Transverse colon (tissue), 4 donors: ENCODE measurements at places on chromosomes 16 and 17. TPM values are rescaled to one million over a fixed set of nuclear protein-coding genes. Genes with fewer than 3 reads are reported as not detected.
A peak's percentile ranks its signal among the peaks of the same experiment; 100 is the strongest.

DNA sequence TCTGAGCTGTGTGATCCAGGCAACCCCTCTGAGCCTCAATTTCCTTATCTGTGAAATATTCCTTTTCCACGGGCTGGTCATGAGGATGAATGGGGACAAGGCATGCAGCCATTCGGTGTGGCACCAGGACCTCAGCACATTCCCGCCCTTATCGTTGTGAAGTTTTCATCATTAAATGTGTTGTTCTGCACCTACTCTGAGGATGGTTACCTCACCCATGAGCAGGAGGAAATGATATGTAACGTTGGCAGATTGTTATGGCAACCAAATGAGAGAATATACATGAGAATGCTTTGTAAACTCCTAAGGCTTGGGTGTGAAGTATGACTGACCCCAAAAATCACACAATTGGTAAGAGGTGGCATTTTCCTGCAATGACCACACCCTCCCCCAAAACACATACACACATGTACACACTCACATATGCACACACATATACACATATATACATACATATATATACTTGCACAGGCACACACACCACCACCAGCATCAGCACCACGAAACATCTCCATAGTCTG, 39.5 kb downstream of the SMARCE1 start:
- DNase-seq: no peak

GRCh38 chr16:28208824-28209223, 2.9 kb downstream of the XPO6 start:
- DNase-seq: no peak

- no peak for DNase-seq
These were observed 524.2 kb upstream of the EEF2KMT start for GRCh38 chr16:5621826-5622225.

GRCh38 chr17:28485049-28485448, 11.6 kb downstream of the SLC13A2 start:
- no peak for DNase-seq

DNA sequence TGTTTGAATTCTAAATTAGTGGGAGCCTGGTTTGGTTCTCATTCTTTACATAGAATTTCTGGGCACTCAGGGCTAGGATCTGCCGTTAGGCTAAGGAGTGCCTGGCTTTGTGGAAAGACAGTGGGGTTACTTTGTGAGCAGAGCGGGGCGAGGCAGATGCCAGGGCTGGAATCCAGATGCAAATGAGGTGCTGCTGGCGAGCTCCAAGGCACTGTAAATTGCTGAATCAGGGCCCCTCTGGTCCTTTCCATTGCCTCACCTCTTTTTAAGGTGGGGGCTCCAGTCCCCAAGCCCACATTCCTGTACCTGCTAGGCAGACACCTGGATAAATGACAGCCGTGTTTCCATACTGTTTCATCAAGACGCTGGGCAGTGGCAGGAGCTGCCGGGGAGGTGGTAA, 33.8 kb downstream of the PIPOX start:
- no peak for DNase-seq

DNA sequence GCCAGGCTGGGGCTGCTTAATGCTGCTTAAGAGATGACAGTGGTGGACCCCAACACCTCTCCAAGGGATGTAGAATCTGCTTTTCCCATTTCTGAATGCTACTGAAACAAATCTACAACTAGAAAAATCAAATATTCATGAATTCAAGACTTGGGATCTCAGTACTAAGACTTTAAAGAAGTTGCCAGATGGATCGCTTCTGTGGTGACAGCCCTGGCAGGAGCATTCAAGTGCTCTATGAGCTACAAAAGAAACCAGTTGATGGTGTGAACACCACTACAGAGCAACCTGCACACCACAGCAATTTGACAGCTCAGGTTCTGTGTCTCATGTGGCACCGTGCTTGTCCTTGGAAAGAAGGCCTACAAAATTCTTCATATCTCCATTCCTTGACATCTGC, 42.6 kb downstream of the SIAH1 start:
- DNase-seq: no peak

DNA sequence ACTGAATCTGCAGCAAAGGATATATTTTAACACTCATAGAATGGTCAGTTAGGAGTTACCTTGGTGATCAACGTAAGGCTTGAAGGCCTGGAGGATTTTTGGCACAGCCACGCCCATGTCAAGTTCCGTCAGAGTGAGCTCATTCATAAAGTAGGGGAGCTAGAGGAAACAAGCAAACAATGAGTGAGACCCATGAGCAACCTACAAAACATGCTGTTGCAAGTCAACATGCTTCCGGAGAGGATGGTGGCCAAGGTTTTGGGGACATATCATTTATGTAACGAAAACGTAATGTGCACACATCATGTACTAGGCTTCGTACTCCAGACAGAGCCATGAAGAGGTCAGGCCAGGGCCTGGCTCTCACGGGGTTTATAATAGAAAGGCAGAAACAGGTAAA, 41.1 kb upstream of the ERN1 start:
- no peak for DNase-seq

DNA sequence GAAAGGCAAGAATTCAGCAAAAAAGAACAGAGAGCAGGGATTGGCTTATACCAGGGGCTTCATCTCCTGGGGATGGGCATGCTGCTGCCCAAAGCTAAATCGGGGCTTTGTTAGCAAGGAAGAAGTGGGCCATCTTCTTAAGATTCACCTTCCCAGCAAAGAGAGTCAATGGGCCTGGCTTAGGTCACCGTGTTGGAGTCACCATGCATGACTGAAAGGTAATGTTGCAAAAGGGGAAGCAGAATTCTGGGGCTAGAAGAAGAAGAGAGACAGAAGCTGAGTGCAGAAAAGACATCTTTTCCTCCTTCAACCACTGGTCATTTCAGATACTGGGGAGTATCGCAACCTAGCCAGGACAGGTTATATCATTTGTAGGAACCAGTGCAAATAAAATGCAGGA, 76.3 kb upstream of the KIFC3 start:
- DNase-seq: no peak

GRCh38 chr17:2210726-2211125, 92.9 kb downstream of the SMG6 start:
- no peak for DNase-seq

DNA sequence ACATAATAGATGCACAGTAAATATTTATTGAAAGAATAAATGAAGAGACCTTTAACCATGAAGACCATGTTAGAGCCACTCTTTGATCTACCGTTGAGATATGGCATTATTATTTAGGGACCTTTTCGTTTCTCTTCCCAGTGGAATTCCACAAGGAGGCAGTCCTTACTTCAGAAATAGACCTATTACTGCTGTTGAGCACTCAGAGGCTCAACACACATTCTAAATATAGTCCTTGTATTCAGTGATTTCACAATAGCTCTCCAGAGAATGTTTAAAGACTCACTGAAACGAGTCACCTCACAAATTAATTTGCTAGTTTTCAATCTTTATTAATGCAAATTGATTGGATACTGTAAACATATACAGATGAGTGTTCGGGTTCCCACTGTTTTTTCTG, 603.8 kb downstream of the CDH8 start:
- no peak for DNase-seq

DNA sequence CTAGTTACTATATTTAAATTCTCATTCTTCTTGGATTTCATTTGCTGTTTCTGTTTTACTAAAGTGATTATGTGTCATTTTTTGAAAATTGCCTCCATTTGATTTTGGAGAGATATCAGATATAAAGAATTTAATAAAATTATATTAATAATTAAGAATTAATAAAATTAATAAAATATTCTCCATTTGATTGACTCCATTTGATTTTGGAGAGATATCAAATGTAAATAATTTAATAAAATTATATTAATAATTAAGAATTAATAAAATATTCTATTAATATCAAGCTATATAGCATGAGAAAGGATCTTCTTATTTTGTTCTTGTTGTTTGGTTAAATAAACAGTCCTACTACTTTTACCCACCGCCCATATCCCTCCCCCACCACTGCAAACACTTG, 23.0 kb downstream of the STXBP4 start:
- no peak for DNase-seq

DNA sequence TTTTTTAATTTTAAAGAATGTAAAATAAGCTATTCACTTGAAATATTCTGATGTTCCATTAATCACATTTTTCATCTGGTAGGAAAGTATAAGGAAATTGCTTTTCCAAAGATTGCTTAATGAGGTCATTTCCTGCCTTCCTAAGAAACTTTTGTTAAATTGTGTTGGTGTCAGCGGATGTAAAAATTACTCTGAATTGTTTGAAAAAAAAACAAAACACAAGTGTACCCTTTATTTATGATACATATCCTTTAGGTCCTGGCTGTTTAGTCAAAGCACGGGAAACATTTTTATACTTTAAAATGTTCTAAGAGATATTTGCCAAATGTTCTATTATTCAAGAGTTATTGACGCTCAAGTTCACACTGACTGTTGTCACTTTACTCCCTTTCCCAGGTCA, 1357.4 kb upstream of the GOT2 start:
- DNase-seq: no peak

DNA sequence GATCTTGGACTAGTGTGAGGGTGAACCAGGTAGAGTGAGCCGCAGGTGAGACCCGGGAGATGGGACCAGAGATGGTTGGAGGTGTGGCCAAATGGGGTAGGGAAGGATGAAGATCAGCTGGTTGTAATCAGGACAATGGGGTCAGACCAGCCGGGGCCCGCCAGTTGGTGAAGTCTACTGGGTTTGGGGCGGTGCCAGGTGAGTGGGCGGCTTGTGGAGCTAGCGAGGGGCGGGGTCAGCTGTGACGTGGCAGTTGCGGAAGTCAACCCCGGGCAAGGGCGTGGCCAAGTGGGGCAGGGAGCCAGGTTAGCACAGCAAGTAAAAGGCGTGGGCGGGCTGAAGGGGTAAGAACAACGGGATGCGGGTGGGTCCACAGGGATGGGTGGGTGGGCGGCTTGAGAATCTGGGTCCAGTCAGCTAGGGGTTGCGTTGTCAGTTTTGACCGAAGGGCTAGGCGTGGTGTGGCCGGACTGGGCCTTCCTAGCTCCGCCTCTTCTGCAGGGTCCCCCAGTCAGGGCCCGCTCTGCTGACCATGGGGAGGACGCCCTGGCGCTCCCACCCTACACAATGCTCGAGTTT, 25.5 kb upstream of the ALKBH5 start:
- DNase-seq: peak; percentile 98

DNA sequence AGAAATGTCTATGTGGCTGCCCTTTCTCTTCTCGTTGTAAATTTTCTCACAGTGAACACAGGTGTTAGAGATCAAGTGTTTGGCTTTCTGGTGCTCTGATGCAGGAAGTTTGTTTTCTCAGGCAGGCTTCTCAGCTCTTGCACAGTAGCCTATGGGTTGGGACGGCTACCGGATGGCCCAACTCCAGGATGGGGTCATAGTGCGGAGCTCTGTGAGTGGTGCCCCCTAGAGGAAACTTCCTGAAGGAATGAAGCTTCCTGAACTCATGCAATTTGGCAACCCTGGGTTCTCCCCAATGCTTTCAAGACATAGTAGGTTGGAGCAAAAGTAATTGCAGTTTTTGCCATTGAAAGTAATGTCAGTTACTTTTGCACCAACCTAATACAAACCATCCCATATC, 407.5 kb upstream of the HSBP1 start:
- no peak for DNase-seq

- DNase-seq: no peak
These were observed 15.5 kb upstream of the UBE2G1 start for GRCh38 chr17:4381690-4382671.

GRCh38 chr17:44940317-44940716, 7.3 kb downstream of the KIF18B start:
- no peak for DNase-seq

GRCh38 chr16:65490286-65490685, 368.4 kb upstream of the CDH11 start:
- DNase-seq: no peak

NOXO1 gene
- total RNA-seq: 29.8 TPM

WSCD1 gene
- 35.1 TPM for total RNA-seq

TRPV2 gene
- 3.7 TPM for total RNA-seq

RPUSD1 gene
- 71.4 TPM for total RNA-seq

MT4 gene
- 95.4 TPM for total RNA-seq

ARSG gene
- total RNA-seq: 0.41 TPM
